NCI-H460 (cell line): ENCODE measurements at places on chromosomes 3 and 15. TPM values are rescaled to one million over a fixed set of nuclear protein-coding genes. Genes with fewer than 3 reads are reported as not detected.

Gene PCLAF
- 69.7 and 105 TPM in 2 replicates for total RNA-seq

Gene USP50
- total RNA-seq = not detected in 2 replicates

Gene TGM5
- total RNA-seq = not detected in 2 replicates

Gene SERINC4
- 0.12 TPM in 1 of 2 replicates, not detected in the other for total RNA-seq

Gene FHIT
- 1.6 and 2.1 TPM in 2 replicates for total RNA-seq

Gene CCR9
- total RNA-seq = not detected in 2 replicates

Gene STAG1
- total RNA-seq = 22.4 and 27.3 TPM in 2 replicates

Gene TNFSF10
- 0.12 and 1.5 TPM in 2 replicates for total RNA-seq

Gene PEX5L
- total RNA-seq = 0.02 TPM in 1 of 2 replicates, not detected in the other

Gene MCTP2
- 0.45 and 0.61 TPM in 2 replicates for total RNA-seq

Gene FBLN2
- not detected in 2 replicates for total RNA-seq

Gene GOLGA8K
- total RNA-seq = 0.17 and 0.87 TPM in 2 replicates

- no peak for DNase-seq
Measured at GRCh38 chr3:115340586-115340985, 193.5 kb upstream of the ZBTB20 start.

GRCh38 chr3:54518011-54518675 lies 395.8 kb downstream of the CACNA2D3 start:
- no peak for DNase-seq

DNA sequence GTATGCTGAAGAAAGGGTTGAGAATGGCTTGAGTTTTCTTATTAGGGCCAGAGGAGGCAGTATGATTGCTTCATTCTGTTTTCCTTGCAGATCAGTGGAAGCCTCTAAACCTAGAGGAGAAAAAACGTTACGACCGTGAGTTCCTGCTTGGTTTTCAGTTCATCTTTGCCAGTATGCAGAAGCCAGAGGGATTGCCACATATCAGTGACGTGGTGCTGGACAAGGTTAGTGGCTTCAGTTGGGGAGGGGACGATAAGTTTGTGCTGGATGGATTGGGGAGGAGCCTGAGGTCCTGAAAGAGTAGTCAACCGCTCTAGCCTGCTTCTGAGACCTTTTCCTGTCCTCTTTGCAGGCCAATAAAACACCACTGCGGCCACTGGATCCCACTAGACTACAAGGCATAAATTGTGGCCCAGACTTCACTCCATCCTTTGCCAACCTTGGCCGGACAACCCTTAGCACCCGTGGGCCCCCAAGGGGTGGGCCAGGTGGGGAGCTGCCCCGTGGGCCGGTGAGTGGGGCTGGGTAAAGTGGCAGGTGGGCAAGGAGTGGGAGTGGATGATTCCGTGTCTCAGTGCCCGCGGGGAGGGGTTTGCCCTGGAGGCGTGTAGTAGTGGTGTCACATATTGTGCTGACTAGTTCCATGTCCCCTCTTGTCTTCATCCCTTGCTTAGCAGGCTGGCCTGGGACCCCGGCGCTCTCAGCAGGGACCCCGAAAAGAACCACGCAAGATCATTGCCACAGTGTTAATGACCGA lies 8.5 kb downstream of the EIF4G1 start:
- no peak for DNase-seq

GRCh38 chr3:171225708-171226107 lies 199.2 kb upstream of the SLC2A2 start:
- no peak for DNase-seq

DNA sequence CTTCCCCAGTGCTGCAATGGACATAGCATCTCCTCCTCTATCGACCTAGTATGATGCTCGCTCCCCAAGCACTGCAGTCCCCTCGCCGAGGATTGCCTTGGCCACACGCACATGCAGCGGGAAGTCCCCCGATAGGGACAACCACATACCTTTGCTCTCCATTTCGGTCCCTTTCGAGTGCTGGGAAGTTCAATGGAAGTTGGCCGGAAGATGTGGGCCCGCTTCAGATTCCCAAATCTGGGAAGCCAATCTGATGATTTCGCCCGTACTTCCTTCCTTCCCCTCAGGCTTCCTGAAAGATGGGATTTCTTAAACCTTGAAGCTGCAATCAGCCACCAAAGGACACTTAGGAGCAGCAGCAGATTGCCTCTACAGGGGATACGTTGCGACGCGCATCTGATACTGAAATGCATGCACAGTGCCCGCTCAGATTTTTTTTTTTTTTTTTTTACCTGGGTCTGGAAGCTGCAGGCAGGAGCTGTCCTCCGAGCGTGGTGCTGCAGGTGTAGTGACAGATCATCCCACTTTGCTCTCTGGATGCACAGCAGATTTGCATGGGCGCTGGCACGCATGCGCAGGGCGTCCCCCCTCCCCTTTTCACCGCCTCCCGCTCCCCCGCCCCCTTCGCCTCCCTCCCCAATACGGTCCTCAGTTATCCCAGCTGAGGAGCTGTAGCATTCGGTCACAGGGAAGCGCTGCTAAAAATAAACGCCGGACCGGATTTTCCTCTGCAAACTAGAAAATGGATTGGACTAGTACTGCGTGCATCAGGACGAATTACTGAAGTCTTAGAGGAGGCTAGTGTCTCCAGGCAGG lies at the start of gene FGF12:
FGF12 (minus strand) TSS at position 510 of the 816 bp plus-strand sequence.
- DNase-seq = peak; percentile 12

GRCh38 chr15:40217166-40217824 lies 21.6 kb upstream of the PAK6 start:
- DNase-seq = peak; percentile 73

- no peak for DNase-seq
Measured at GRCh38 chr15:74769463-74770025, 12.3 kb upstream of the CSK start.

DNA sequence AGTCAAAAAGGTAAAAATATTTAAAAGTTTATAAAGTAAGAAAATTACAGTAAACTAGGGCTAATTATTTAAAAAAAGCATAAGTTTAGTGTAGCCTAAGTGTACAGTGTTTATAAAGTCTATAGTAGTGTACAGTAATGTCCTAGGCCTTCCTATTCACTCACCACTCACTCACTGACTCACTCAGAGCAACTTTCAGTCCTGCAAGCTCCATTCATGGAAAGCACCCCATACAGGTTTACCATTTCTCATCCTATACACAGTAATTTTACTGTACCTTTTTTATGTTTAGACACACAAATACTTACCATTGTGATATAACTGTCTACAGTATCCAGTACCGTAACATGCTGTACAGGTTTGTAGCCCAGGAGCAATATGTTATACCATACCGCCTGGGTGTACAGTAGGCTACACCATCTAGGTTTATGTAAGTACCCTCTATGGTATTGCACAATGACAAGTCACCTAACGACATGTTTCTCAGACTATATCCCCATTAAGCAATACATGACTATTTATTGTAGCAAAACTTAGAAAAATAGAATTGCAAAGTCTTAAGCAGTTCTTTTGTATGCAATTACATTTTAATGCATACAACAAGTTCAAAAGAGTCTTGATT lies 19.5 kb downstream of the AVEN start:
- no peak for DNase-seq

DNA sequence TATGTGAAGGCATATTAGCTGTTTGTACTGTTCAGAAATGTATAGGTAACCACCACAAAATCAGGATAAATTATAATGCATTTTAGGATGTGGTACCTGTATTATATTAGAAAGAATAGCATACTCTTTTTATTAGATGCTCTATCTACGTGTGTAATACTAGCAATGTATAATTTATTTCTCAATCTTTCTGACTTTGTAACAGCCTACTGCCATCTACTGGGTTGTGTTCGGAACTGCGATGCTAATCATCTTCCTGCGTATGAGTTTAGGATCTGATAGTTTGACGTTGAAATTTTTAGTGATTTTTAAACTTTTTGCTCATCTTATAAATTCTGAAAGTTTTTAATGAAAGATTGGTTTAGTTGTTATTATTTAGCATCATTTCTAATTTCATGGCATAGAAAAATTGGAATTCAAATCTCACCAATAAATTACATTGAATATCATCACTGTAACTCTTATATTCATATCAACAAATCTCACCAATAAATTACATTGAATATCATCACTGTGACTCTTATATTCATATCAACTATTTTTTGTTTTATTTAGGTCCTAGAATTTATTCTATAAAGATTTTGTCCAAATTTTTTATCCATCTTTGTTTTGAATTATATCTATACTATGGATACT lies 322.7 kb upstream of the ZNF717 start:
- DNase-seq = peak; percentile 1

DNA sequence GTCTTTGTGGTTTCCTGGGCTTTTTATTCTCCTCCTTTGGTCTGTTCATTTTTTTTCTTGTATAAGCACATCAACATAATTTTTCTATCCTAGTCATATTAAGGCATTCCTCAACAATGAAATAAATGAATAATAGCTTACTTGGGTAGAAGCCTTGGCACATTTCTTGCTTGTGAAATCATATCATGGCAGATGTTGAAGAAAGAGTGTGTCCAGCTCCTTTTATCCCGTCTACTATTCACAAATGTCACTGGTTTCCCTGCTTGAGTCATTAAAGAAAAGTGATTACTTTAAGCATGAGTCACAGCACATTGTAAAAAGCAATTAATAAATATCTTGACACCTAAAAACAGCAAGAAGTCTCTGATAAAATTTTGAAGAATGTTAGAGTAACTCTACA lies 42.1 kb downstream of the MINAR1 start:
- DNase-seq = no peak

DNA sequence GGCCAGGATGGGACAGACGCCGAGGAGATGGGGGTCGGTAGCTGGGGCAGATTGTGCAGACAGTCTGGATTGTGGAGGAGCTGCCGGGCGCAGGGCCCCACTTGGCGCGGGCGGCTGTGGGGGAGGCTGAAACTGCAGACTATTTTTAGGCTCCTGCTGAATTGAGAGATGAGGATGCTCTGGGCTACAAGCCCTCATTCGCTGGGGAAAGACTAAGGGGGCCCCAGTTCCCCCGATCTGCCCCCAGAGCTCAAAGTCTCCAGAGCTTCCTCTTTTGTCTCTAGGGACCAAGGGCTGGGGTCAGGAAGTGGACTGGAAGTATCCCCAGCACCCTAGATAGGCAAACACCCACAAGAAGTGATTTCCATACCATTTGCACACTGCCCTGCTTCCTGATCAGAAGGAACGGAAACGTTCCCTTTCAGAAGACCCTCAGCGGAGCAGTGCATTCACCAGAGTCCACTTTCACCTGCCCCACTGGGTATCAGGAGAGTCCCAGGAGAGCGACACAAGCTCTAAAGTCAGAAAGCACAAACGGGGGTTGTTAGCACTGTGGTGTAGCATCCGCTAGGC lies 29.7 kb downstream of the SEMA7A start:
- no peak for DNase-seq

DNA sequence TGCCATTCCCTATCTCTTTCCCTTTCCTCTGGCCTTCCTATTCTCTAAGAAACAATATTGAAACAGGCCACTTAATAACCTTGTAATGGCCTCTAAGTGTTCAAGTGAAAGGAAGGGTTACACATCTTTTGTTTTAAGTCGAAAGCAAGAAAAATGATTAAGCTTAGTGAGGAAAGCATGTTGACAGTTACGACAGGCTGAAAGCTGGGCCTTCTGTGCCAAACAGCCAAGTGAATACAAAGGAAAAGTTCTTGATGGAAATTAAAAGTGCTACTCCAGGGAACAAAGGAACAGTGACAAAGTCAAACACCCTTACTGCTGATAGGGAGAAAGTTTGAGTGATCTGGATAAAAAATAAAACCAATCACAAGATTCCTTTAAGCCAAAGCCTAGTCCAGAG lies 54.2 kb downstream of the SENP2 start:
- no peak for DNase-seq

DNA sequence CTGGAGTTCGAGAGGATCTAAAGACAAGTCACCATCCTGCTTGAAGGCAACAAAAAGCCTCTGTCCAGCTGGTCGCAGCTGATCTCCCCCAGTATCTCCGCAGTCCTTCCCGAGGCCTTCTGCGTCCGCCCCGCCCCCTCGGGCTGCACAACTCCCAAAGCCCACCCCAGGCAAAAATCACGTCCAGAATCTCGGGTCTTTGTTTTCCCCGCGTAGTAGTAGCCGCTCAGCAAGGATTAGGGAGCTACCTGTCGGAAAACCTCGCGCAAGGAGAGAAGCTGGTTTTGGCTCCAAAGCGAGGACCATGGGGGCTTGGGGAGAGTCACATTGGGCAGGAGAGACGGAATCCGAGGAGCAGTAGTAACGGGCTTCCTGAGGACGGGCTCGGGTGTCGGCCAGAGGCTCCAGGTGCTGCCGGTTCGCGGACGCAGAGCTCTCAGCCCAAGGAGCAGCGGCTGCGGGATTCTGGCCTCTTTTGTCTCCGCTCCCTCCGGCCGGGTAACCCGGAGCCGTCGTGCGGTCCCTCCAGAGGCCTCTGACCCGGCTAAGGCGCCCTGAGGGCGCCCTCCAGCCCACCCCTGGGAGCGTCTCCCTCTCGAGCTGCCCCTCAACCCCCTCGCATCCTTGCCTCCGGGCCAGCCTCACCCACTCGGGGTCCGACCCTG lies 401 bp downstream of the ZSCAN29 start:
- DNase-seq = no peak

DNA sequence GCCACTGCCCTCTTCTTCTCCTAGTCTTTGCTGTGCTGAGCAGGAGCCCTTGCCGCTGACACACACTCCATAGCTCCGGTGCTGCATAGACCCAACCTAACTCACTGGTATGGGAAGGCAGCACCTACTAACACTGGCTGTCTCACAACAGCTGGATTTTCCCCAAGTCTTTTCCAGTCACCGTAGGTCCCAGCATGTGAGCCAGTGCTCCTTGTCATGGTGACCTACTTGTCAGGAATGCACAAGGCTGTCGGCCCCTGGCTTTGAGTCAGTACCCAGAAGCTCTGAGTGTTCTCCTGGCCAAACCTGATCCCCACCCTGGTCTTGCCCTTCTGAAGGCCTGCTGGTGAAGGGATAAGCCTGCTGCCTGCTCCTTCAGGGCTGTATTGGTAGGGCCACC lies 25.7 kb downstream of the AMOTL2 start:
- DNase-seq = no peak

DNA sequence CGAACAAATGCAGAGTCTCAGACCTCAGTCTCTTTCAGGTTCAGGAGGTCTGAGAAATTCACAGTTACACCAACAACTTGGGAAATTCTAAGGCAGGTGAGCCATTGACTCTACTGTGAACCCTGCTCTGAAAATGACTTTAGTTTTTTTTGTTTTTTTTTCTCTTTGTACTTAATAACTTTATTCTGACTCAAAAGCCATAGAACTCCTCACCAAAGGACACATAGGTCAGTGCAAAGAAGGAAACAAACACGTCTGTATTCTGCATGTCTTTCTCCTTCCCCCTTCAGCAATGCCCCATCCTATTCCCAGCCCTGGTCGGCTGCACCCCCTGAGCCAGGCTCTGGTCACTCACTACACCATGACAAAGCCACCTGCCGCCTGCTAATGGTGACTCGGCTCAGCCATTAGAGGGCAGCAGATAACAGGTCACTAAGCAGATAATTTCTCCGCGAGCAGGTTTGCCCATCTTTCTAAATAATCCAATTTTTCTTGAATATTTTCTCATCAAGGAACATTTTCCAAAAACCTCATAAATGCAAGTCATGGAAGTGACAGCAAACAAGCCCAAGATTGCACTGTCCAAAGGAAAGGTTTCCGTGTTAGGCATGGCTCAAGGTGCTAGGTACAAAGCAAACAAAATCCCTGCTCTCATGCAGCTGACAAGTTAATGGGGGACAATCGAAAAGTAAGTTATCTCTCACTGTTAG lies 37.7 kb downstream of the TM4SF4 start:
- peak; percentile 65 for DNase-seq
